Karpas-422 (cell line): ENCODE measurements at places on chromosomes 11 and 22.

GRCh38 chr11:130100381-130101095, 30.8 kb downstream of the APLP2 start:
- no peak for DNase-seq

DNA sequence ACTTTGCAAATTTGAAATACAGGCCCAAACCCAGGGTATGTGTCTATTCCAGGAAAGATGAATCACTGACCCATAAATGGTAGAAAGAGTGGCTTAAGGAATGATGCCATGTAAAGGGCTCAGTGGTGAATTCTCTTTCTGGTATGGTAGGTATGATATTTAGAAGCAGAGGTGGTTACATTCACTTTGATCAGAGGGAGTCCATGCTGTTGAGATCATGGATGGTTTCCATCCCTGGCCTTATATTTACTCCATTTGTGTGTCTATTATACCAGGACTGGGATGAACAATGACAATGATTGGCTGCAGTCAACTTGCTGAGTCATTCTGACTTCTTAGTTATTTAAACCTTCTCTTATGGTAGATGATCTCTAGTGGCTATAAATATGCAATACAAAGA, 419.8 kb upstream of the LRRC4C start:
- DNase-seq: no peak

DNA sequence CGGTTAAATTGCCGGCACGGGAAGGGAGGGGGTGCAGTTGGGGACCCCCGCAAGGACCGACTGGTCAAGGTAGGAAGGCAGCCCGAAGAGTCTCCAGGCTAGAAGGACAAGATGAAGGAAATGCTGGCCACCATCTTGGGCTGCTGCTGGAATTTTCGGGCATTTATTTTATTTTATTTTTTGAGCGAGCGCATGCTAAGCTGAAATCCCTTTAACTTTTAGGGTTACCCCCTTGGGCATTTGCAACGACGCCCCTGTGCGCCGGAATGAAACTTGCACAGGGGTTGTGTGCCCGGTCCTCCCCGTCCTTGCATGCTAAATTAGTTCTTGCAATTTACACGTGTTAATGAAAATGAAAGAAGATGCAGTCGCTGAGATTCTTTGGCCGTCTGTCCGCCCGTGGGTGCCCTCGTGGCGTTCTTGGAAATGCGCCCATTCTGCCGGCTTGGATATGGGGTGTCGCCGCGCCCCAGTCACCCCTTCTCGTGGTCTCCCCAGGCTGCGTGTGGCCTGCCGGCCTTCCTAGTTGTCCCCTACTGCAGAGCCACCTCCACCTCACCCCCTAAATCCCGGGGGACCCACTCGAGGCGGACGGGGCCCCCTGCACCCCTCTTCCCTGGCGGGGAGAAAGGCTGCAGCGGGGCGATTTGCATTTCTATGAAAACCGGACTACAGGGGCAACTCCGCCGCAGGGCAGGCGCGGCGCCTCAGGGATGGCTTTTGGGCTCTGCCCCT, 529 bp upstream of the CCND1 start:
- peak; percentile 46 for DNase-seq

DNA sequence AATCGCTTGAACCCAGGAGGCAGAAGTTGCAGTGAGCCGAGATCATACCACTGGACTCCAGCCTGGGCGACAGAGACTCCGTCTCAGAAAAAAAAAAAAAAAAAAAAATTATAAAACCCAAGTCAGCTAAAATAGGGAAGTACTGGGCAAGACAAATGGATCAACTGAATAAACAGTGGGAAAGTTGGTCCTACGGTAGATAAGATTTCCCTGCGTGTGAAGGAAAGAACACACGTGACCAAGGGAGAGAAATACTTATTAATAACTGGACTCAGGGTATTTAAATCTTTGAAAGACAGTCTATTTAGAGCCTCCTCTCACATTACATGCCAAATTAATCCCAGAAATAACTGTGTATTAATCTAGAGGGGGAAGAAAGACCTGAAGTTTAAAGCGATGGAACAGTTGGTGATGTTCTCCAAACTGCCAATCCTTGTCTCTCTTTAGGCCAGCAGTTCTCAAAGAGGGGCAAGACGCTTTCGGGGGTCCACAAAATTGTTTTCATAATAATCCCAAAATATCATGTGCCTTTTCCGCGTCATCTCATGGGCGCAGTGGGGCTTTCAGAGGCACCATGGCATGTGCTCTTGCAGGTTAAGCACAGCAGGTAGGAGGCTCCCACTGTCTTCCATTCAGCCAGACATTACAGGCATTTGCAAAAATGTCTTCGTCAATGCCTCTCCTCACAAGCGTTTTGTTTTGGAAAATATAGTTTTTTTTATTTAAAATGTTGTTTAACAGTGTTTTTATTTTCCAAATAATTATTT, 6.6 kb downstream of the RTL6 start:
- no peak for DNase-seq

DNA sequence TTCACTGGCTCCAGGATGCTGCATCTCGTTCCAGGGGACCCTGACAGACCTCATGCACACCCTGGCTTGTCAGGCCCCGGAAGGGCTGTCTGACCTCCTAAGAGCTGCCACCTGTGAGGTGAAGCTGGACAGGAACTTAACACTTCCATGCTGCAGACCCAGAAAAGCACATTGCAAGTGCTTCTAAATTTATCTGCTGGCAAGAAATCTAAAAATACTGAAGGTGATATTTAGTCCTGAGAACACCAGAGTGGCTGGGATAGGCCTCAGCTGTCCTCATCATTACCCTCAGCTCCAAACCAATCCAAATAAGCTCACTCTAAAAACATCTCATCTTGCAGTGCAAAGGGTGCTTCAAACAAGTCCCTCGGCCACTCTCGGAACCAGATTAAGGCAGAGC, 46.7 kb downstream of the ABTB2 start:
- DNase-seq: no peak

GRCh38 chr11:61728940-61729219, 23.6 kb upstream of the MYRF start:
- no peak for DNase-seq

DNA sequence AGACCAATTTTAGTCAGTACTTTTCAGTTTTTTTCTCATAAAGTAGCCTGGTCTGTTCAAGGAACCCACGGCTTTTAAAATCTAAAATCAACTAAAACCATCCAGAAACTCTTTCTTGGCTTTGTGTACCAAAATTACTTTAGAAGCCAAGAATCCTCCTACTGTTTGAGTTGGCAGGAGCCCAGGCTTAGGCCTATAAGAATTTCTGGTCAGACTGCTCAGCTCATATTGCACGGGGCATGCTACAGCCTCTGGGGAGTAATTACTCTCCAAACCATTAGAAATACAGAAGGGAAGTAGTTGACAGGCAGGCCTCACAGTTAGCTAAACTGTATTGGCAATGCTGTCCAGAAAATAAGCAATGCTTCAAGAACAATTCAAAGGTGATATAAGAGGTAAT, 1862.9 kb upstream of the RAG2 start:
- peak; percentile 77 for DNase-seq

GRCh38 chr22:17418890-17419324, 49.6 kb downstream of the CECR2 start:
- DNase-seq: no peak

- DNase-seq: no peak
Observed at GRCh38 chr11:110491577-110492320, 62.0 kb downstream of the FDX1 start.

- peak; percentile 95 for DNase-seq
Observed at GRCh38 chr11:21625982-21626381, 566.9 kb upstream of the ANO5 start.

DNA sequence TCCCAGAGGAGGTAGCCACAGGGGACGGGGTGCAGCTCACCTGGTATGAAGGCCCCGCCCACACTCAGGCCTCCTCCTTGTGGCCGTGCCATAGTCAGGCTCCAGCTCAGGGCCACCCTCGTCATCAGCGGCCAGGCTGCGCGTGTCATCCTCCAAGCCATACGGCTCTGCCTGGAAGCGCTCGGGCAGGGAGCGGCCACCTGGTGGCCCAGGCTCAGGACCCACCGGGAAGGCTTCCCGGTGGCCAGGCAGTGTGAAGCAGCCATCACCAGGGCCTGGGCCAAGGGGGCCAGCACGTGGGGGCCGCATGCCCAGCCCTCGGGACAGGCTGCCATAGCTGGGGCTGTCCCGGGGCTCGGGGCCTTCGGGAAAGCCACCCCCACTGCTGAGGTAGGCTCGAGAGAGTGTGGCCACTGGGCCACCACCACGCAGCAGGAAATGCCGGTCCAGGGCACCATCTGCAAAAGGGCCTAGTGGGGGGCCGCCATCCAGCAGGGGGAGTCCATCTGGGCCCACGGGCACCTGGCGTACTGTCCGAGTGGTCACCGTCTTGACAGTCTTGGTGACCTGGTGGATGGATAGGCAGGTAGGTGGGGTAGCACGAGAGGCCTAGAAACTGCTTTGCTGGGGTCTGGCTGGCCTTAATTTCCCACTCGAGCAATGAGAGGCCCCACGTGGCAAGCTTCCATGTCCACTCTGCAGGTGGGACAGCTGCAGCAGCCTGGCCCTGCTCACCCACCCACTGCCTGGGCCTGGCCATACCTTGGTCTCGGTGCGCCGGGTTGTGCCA, 35.3 kb downstream of the ARVCF start:
- DNase-seq: no peak

DNA sequence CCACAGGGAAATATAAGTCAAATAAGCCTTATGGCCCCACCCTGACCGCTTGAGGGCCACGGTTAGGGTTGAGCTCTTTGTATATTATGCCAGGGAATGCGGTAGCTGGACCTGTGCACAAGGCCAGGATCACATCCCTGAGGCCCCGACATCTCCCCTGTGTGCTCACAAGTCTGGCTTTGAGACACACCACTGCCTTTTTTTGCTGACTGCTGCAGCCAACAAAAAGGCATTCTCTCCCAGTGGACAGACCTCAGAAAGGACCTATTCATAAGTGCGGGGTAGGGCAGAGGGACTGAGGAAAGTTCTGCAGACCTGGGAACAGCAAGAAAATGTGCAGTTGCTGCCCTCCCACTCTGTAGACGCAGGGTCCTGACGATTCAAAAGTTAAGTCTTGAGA, 3.4 kb upstream of the SIDT2 start:
- DNase-seq: no peak

DNA sequence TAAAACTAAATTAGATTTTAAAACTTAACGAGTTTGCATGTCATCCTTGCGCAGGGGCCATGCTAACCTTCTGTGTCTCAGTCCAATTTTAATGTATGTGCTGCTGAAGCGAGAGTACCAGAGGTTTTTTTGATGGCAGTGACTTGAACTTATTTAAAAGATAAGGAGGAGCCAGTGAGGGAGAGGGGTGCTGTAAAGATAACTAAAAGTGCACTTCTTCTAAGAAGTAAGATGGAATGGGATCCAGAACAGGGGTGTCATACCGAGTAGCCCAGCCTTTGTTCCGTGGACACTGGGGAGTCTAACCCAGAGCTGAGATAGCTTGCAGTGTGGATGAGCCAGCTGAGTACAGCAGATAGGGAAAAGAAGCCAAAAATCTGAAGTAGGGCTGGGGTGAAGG, 10.6 kb downstream of the LIMK2 start:
- DNase-seq: no peak

DNA sequence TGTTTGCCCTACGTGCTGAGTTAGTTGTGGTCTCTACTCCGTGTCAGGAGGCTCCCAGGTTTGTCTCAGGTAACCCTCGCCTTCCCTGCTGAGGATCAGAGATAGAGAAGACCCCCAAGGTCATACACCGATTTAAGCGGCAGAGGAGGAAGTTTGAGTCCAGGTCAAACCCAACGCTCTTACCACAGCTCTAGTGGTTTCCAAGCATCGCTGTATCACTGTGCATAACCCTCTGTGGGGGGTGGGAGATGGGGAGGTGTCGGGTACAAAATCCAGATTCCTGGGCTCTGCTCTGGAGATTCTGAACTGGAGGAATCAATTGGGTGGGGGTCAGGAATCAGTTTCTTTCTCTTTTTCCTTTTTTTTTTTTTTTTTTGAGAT, 627 bp downstream of the DNAJC4 start:
- DNase-seq: peak; percentile 72

DNA sequence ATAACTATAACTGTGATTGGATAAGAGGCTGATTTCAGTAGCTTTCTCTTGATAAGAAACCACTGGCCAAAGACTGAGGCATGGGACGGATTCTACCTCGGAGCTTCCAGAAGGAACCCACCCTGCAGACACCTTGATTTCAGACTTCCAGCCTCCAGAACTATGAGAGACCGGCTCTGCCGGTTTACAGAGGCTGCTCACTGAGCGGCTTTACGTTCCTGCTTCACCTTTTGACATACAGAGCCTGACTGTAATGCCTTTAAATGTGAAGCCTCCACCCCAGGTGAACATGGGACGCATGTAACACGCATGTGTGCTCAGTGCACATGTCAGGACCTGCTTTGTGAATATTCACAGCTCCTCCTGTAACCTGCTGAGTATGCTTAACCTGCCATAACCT, 361.5 kb downstream of the CTTN start:
- DNase-seq: no peak

GRCh38 chr11:90468923-90469322, 246.1 kb upstream of the CHORDC1 start:
- no peak for DNase-seq

DNA sequence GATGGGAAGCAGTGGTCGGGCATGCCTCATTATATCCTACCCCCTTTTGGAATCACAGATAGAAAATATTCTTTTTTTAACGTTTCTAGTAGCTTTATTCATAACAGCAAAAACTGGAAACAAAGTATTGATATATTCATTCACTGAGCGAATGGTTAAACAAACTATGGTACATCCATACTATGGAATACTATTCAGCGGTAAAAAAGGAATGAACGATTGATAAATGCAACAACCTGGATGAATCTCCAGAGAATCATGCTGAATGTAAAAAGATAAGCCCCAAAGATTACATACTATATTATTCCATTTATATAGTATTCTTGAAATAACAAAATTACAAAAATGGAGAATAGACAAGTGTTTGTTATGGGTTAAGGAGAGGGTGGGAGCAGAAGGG, 7.5 kb upstream of the SULT4A1 start:
- no peak for DNase-seq

DNA sequence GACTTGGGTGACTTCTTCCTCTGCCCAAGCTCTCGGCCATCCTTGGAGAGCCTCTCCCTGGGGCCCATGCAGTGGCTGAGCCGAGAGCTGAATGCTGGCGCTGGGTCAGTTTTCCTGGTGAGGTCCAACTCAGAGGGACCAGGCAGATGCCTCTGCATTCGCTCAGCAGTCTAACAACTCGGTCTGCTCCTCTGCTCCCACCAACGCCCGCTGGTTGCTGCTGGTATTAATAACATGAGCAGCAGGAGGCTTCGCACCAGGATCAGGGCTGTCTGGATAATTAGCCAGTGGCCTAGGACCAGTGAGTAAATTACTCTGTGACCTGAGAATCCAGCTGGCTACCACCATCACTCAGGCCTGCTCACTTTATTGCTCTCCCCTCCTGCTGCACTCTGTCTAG, 77.7 kb upstream of the FAM181B start:
- DNase-seq: no peak

GRCh38 chr22:26910845-26911244, 253.5 kb downstream of the MIAT start:
- DNase-seq: no peak

- no peak for DNase-seq
Observed at GRCh38 chr22:23215294-23216241, 35.3 kb downstream of the BCR start.

GRCh38 chr11:93512073-93512475, 31.1 kb downstream of the SMCO4 start:
- DNase-seq: no peak
